ENCODE measurements at places on chromosomes 5 and 9. TPM values are rescaled to one million over a fixed set of nuclear protein-coding genes. Genes with fewer than 3 reads are reported as not detected.

- DNase-seq, result no peak
Measured at GRCh38 chr5:84688566-84688965, 303.9 kb upstream of the EDIL3 start.

GRCh38 chr9:119801311-119801710 lies 432.1 kb upstream of the BRINP1 start:
- no peak for DNase-seq

GRCh38 chr9:94639061-94639998 lies at the start of gene FBP1:
FBP1 (minus strand) TSS chr9:94639518; CDS start chr9:94639310, 208 bp downstream.
- DNase-seq, result peak; percentile 77

- no peak for DNase-seq
Measured at GRCh38 chr5:130023604-130024003, 119.3 kb downstream of the CHSY3 start.

DNA sequence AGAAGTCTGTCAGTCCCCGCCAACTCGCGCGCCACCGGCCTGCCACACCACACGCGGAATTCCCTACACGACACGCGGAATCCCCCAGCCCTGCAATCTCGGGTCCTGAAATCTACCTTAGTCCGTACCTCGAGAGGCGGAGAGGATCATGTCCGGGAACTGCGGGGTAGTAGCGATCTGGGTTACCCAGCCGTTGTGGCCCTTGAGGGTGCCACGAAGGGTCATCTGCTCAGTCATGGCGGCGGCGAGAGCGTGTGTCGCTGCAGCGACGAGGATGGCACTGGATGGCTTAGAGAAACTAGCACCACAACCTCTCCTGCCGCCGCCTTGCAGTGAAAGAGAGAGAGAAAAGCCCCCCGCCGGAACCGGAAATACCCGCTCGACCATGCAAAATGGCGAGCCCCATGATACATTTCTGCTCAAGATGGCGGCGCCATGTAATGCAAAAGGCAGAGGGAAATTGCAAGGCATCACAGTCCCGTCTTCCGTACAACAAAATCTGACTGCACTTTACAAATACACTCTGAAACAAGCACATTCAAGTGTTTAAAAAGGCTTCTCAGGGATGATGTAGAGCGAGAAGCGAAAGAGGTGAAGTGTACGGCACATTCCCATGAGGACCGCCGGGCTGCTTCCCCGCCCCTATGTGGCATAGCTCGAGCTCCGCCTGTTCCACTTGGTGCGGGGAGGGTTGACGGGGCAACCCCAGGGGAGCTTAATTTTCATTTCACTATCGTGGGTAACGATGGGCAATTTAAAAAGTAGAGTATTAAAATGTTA lies at the start of gene RACK1:
Gene RACK1, minus strand, starts transcription at position 343 of the 780 bp plus-strand sequence. Its CDS starts 106 bp downstream, at position 237.
- DNase-seq, result peak; percentile 91

- no peak for DNase-seq
Measured at GRCh38 chr5:152264645-152265254, 140.3 kb downstream of the NMUR2 start.

- DNase-seq, result no peak
Measured at GRCh38 chr9:114202396-114202795, 47.1 kb downstream of the COL27A1 start.

DNA sequence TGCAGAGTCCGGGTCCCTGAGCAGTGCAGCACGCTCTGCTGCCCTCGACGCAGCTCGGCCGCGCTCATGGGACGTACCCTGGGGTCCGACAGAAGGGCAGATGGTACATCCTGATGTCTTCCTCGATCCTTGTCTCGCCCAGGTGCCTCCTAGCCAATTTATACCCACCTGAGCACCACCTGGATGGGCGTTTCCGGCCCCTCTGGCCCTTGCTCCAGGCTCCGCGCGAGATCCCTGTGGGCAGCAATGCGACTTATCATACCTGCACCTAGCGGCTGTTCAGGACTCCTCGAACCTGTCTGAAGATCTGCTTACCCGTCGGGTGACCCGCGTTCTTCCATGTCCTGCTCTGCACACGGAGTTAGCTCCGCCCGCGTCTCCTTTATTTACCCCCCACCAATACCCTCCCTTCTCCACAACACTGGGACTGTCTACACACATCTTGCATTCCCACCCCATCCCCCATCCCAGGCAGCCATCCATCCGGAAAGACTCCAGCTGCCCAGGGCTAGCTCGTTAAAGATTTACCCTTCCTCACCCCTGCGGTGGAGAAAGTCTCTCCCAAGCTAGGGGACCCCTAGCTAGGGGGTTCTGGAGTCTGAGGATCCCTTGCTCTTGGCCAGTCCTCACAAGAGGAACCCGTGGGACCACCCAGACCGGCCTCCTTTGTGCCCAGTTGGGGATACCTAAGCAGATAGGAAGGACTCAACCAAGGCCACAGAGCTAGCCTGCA lies at the start of gene KIF12:
Gene KIF12, minus strand, starts transcription at position 357 of the 733 bp plus-strand sequence. Its CDS starts 16 bp downstream, at position 341.
- no peak for DNase-seq

DNA sequence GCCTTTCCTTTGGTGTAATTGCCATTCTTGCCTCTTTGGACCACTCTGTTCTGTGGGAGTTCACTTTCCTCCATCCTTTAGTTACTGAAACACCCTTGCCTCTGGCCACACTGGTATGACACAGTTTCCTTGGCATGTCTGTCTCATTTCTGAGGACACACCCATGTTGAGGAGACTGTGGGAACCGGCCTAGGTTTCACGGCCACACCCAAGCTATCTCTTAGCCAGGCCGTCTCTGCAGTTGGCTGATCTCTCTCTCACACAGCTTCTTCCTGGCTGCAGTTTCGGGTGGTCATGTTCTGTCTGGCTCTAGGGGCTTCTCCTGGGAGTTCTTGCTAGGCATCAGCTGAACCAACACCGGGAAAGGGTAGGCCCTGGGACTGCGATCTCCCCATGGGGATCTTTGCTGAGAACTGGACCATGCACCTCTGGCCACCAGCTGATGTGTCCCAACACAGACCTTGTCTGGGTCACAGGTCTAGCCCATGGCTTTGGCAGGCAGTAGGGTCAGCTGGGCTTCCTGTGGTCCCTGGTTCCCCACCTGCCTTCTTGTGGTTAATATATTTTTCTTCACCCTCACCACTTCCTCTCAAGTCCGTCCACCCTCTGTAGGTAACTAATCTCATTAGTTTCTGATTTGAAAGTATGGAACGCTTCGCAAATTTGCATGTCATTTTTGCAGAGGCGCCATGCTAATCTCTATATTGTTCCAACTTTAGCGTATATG lies 24.9 kb downstream of the ARHGEF37 start:
- peak; percentile 63 for DNase-seq

DNA sequence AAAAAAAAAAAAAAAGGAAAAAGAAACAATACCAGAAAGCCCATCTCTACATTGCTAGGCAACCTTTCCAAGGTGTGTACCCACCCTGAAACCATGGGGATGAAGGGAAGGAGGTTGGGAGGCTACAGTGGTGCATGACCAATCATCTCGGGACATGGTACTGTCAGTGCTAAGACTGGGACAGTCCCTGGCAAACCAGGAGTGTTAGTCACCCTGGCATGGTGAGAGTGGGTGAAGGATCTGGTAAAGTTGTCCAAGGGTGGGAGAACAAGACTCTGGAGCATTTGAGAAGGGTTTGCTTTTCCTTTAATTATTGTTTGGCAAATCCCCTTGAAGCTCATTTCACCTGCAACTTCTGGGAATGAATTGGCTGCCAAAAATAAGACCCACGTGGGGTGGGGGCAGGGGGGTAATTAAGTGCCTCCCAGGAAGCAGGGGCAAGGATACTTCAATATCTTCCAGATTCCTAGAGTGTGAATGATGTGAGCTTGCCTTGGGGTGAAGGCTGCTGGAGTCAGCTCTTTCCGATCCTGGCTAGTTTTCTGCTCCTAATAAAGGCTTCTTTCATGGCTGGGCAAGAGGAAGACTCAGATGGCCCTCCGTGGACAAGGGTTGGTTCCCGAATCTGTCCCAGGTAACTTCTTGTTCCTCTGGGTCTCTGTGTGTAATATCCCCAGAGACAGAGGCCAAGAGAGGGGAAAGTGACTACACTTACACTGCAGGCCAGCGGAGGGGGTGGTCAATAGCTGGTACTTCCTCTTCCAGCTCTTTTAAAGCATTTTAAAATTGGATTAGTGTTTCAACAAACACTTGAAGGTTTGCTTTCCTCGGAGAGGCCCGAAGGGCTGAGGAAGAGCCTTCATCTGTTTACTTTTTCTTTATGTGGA lies 61.6 kb upstream of the SPRY4 start:
- no peak for DNase-seq

DNA sequence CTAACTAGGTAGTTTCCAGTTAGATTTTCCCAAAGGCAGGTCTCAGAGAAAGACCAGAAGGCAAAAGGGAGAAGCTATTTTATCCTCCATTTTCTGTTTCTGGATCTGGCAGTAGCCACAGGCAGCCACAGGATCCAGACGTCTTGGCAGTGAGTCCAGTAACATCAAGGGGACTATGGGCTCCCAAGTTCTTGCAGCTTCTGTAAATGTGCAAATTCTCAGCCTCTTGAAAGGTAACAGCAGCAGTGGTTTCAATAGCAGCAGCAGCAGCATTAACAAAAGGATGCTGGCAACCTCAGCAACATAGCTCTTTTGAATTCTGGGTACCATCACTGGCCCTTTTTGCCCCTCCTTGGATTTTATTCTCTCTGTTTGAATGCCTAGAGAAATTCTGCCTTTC lies 27.1 kb upstream of the IL33 start:
- no peak for DNase-seq

DNA sequence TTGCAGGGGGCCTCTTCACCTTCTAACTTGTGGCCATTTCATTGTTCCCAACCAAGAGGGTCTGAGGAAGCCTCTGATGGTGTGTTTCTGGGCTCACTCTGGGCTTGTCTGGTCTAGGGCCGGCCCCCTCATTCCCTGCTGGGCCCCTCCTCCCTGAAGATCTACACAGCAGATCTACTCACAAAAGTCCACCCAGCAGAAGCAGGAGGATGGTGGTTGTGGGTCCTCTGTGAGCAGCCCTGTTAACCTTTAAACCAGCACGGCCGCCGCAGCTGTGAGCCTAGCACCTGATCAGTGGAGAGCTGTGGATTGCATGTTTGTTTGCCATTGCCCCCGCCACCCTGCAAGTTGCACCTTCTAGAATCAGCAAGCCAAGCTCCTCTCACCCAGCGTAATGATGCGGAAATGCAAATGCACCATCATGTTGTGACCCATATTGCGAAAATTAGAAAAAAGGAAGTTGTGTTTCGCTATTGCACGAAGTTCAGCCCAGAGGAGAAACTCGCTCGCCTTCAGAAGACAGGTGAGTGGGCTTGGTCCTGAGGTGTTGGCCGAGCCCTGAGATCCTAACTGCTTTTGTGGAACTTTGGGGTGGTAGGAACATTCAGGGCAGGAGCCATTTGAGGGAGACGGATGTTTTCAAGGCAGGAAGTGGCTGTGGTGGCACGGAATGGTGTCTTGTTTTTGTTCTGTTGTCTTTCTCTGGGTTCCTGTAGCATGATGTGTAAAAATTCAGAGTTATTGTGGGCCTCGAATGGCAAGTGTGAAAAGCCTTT lies 16.7 kb downstream of the FGD3 start:
- peak; percentile 47 for DNase-seq

DNA sequence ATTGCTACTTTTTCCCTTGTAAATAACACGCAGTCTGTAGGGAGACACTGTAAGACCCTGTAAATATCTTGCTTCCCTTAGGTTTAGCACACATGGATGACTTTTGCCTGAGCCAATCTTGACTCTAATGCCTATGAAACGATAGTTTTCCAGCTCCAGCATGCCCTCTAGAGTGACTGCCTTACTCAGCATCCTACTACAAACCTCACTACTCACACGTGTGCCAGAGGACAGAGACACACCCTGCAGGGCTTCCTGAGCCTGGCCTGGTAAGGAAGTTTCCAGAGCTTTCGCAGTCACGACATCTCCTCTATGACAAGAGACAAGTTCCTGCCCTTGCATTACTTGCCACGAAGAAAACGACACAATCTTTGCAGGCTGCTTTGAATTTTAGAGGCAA lies 138.1 kb downstream of the ATPSCKMT start:
- no peak for DNase-seq

GRCh38 chr5:1523480-1523792 lies 324 bp downstream of the LPCAT1 start:
- no peak for DNase-seq

GRCh38 chr9:108443741-108444140 lies 412.0 kb downstream of the ACTL7B start:
- no peak for DNase-seq

The SLC2A8 gene
- 23.0 TPM for total RNA-seq

The PCDHGC4 gene
- total RNA-seq, result 1.6 TPM

The IFNA13 gene
- total RNA-seq, result not detected

The CFAP90 gene
- total RNA-seq, result not detected

The FST gene
- total RNA-seq, result 0.81 TPM

The FGF1 gene
- total RNA-seq, result 3.5 TPM

The CAMK2A gene
- 3.0 TPM for total RNA-seq
